ENCODE measurements at places on chromosomes 4 and X.
A peak's percentile ranks its signal among the peaks of the same experiment; 100 is the strongest.

GRCh38 chr4:80252427-80252826 lies 14.0 kb upstream of the FGF5 start:
- no peak for DNase-seq

GRCh38 chr4:156686120-156686519 lies 285.5 kb downstream of the PDGFC start:
- DNase-seq: no peak

DNA sequence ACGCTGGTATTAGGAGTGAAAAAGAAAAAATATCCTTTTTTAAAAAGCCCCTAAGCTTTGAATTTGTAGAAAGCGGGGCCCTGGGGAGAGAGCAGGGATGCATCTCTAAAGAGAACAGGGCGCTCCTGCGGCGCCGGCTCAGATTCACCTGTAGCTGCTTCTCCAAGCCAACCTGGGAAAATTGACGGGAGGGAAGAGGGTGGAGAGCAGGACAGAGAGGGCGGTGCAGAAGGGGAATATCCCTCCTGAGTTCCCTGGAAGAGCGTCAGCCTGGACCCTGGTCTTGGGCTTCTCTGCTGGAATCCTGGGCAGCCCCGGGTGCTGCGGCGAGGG lies 776 bp upstream of the SOWAHD start:
- DNase-seq: no peak

DNA sequence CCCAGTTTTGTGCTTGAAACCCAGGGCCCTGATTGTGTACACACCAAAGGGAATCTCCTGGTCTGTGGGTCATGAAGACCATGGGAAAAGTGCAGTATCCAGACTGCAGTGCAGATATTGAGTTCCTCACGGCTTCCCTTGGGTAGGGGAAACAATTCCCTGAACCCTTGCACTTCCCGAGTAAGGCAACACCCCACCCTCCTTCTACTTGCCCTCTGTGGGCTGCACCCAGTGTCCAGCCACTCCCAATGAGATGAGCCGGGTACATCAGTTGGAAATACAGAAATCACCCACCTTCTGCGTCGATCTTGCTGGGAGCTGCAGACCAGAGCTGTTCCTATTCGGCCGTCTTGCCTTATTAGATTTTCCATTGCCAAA lies 134.2 kb downstream of the FNIP2 start:
- DNase-seq: no peak

DNA sequence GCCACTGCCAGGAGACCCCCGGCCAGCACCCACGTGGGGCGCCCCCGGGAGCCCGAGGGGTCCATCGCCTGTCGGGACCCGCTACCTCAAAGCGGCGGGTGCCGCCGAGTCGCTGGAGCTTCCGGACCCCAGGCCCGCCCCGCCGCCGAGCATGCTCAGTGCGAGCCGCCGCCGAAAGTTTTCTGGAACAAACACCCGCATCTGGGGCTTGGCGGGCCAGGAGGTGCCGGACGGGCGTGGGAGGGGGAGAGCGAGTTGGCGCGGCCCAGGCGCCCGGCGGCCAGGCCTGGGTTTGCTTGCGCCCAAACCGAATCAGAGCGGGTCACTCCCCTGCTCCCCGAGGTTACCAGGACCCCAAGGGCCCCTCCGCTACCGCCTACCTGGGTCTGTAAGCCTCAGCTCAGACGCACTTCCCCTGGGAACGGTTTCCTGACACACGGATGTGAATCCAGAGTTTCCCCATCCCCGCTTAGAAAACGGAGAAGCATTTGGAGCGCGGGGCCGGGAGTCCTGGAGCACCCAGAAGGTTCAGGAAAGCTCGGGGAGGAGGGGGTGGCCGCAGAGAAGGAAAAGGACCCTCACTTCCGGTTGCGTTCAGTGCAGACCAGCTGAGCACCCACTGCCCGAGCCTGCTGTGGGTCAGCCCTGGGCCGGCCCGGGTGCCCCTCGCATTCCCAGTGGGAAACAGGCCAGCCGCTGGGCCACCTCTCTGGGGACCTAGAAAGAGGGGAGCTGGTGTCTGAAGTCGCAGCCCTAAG lies at the start of gene EVC2:
Gene EVC2 (minus strand): TSS at position 111 of the 758 bp plus-strand sequence. CDS start 46 bp downstream, at position 65.
- DNase-seq: peak; percentile 46

DNA sequence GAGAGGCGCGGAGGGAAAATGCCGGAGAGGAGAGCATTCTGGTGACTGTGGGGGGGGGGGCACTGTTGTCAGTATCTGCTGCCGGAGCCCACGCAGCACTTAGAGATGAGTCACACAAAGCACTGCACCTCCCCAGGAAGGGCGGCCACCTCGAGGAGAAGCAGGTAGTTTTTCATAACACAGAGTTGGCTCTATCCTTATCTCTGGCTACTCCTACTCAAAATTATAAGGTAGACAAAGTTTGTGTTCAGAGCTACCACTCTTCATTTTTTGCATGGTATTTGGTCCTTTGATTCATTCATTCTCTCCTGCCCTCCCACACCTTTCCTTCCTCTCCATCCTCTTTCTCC lies 76.2 kb upstream of the SCOC start:
- DNase-seq: peak; percentile 3

DNA sequence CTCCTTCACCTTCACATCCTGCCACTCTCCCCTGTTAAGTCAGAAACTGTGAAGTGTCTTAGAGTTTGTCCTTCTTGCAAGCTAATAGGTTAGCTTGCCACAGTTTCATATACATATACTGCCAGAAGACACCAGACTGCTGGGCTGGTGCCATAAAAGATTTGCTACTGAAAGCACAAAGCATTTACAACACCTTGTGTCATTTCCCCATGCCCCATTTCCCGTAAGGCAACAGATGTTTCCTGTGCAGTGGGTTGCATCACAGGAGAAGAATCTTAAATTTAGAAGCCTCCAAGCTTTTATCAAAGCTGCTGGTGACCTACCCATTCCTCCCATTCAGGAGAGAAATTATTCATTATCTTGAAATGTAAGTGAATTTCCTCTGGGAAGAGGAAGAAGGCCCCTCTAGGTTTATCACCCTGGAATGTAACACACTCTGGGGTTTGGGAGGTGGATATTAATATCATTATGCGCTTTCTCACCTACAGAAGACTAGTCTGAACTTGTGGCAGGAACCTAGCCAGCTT lies 34.5 kb upstream of the RAB33B start:
- peak; percentile 6 for DNase-seq

DNA sequence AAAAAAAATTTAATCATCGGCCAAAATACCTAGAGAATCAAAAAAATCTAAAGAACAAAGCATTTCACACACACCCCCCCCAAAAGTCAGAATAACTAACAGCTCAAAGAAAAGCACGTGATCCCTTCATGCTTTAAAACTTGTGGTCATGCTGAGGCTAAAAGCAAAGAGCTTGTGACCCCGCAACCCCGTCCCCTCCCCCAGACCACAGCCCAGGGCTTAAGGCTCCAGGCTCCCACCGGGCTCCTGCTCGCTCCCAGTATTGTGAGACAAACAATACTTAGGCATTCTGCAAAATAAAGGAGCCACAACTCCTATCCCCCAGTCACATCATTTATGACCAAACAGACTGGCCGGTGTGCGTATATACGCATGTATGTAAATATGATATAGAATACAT lies 62.1 kb upstream of the CCDC160 start:
- DNase-seq: no peak

GRCh38 chr4:85953651-85954018 lies 406.2 kb downstream of the MAPK10 start:
- DNase-seq: no peak

DNA sequence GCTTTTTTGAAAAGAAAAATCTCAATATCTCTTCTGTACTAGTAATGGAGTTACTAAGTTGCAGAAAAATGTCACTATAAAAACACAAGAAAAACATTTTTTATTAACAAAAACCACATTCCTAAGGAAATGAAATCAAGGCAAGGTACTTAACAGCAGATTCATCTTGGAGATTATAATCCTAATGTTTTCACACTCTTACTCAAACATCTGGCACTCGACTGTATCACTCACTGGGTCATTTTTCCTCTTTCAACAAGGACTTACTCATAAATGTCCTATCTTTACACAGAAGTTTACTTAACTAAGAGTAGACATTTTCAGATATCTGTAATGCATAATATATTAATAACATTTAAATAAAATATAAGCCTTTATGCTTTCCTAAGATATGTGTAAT lies 216.6 kb downstream of the NR3C2 start:
- no peak for DNase-seq

DNA sequence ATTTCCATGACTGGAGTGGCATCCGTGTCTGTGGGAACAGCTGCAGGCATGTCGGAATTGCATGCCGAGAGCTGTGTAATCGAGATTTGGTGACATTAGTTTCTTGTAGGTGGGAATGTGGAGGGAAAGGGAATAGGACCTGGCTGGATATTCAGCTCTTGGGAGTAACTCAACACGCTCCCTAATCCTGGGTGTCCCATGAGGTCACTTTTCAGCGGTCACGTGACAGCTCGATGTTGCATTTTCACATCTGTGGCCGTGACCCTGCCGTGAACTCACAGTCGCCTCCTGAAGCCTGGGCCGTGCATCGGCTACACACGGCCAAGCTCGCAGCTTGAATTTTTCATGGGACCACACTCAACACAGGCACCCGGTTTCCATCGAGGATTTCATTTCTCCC lies 25.8 kb upstream of the PSAPL1 start:
- DNase-seq: no peak

Data from CD4-positive, alpha-beta T cell treated with Interleukin-17A for 4 hours (primary cell).